CD4-positive, alpha-beta T cell treated with Interleukin-21 for 1 hour (primary cell): ENCODE measurements at places on chromosomes 16 and 17.

DNA sequence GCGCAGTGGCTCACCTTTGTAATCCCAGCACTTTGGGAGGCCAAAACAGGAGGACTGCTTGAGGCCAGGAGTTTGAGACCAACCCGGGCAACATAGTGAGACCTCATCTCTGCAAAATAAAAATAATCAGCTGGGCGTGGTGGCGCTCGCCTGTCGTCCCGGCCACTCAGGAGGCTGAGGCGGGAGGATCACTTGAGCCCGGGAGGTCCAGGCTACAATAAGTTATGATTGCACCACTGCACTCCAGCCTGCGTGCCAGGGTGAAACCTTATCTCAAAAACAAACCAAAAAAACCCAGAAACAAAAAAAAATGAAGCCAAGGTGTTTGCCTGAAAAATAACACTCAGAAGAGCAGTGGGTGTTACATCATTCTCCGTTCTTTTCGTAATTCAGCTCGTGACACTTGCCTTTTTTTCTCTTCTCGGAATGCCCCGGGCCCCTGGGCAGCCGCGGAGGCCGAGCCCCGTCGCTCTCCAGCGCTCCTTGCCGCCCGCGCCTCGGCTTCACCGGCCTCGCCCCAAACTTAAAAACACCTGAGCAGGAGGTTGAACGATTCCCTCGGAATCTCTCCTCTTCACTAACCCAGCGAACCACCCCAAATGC lies 17.0 kb downstream of the PRCD start:
- peak; percentile 74 for DNase-seq

GRCh38 chr17:73470316-73470826 lies 158.6 kb upstream of the CDC42EP4 start:
- no peak for DNase-seq

DNA sequence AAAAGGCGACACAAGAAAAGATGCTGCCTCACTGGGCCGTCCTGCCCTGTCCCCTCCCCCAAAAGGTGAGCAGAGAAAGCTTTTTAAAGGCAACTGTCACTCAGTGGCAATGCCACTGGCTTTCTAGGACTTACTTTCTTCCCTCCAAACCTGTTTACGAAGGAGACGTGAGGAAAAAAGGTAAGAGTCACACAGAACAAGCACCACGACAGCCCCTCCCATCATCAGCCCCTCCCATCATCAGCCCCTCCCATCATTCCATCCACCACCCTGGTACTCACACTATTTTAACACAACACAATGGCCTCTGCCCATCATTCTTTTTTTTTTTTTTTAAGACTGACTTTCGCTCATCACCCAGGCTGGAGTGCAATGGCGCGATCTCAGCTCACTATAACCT lies 77.1 kb downstream of the NXN start:
- no peak for DNase-seq

GRCh38 chr16:20870122-20870820 lies 29.9 kb downstream of the DCUN1D3 start:
- DNase-seq = no peak

DNA sequence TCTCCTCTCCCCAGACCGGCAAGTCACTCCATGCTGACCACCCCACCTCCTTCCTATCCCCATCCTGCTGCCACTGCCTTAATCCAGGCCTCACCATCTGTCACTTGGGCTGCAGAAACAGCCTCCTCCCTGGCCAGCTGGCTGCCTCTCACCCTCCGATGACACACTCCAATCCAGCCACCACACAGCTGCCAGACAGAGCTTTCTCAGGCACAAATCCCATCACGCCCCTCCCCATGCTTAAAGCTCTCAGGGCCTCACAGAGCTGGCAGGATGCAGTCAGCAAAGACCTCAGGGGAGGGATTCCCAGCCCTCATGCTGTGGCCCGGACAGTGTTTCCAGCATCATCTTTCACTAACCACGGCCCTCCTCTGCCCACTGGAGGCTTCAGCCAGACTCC lies 13.7 kb downstream of the CAMKK1 start:
- no peak for DNase-seq

GRCh38 chr17:76462556-76463290 lies 4.7 kb upstream of the AANAT start:
- no peak for DNase-seq

DNA sequence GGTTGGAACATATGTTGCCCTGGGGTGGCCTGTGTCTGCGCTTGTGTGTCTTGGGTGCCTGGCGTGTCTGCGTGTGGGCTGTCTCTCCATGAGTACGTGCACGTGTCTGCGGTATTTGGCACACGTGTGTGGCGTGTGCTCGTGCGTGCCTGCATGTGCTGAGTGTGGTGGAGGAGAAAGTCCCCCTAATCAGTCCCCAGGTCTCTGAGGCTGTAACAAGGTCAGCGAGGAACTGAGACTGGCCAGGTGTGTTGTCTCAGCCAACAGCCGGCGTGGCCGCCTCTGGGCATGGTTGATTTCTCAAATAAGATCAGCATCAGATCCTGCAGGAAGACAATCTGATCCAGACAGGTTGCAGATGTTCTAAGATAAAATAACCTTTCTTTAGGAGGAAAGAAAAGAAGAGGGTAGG lies 3.5 kb upstream of the CPNE7 start:
- no peak for DNase-seq
